Smooth muscle cell of the brain vasculature (primary cell): ENCODE measurements at places on chromosomes 6 and 20.

GRCh38 chr20:50446351-50447101 lies 63.7 kb upstream of the PTPN1 start:
- DNase-seq: no peak

GRCh38 chr20:61030130-61030529 lies 221.9 kb upstream of the CDH4 start:
- DNase-seq: no peak

GRCh38 chr6:170404036-170404435 lies 97.5 kb downstream of the FAM120B start:
- DNase-seq: no peak

GRCh38 chr6:132684272-132684671 lies 25.3 kb upstream of the TAAR1 start:
- no peak for DNase-seq

DNA sequence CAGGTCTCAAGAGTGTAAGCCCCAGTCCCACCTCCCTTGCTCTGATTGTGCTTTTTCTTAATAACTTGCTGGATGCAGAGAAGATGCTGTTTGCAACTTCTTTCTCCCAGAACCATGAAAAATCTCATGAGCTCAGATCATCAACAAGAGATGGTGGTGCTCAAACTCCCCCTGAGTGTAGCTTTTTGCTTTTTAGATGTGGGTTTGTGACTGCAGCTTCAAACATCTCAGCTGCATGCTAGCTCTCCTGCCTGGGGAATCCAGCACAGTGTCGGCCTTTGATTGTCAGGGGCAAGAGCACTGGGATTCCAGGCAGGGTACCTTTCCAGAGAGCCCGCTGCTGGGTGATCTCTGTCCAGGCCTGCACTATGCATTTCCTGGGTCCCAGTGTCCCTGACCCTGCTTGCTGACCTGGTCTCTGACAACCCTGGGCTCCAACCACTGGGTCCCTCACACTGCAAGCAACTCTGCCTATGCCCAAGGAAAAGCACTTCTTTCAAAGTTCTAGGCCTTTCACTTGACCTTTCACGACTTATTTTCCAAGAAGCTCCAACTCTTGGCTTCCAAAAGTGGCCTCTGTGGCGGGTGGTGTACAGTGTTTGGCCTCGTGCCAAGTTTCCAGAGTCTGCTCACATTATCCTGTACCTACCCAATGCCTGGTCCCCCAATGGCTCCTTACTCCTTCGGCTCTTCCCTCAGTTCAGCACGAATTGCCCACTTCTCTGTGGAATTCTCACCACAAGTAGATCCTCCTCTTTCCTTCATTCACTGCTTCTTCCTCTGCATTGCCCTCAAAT lies 69.7 kb upstream of the LY86 start:
- no peak for DNase-seq

DNA sequence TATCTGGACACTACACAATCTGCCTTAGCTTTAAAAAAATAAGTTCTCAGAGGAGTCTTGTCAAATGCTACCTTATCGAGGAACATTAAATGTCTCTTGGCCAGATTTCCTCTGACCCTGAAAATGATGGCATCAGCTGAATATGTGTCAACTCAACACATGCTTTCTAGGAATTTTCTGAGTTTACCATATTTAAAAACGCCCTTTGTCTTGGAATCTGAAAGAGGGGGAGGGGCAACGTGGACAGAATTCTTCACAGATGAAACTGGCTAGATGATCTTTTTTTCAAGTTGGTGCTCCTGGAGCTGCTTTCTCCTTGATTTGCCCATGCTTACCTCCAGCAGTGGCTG lies 5.1 kb downstream of the SOX4 start:
- no peak for DNase-seq

- no peak for DNase-seq
Observed at GRCh38 chr20:58303547-58303946, 6.0 kb upstream of the RAB22A start.

- no peak for DNase-seq
Observed at GRCh38 chr20:63178446-63178820, 37.5 kb downstream of the YTHDF1 start.

- DNase-seq: no peak
Observed at GRCh38 chr20:58557733-58558342, 42.6 kb upstream of the APCDD1L start.

GRCh38 chr6:168042426-168043192 lies 36.4 kb downstream of the FRMD1 start:
- no peak for DNase-seq

GRCh38 chr6:96925290-96925687 lies 761 bp downstream of the KLHL32 start:
- DNase-seq: no peak

DNA sequence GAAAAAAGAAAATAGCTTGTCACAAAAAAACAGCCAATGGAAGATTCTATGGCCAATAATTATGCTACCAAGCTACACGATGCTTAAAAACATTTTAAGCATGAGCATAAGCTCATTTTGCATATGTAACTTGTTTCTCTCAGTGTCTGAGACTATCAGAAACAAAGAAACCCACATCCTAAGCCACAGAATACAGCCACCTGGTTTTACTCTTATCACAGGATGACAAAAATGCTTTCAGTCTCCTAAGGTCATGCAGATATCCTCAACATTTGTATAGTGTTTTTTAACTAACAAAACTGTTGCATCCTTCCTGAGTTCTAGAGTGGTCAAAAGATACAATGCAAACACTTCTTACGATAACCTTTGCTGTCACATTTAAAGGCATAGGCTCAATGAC lies 172.1 kb upstream of the RUNX2 start:
- no peak for DNase-seq

DNA sequence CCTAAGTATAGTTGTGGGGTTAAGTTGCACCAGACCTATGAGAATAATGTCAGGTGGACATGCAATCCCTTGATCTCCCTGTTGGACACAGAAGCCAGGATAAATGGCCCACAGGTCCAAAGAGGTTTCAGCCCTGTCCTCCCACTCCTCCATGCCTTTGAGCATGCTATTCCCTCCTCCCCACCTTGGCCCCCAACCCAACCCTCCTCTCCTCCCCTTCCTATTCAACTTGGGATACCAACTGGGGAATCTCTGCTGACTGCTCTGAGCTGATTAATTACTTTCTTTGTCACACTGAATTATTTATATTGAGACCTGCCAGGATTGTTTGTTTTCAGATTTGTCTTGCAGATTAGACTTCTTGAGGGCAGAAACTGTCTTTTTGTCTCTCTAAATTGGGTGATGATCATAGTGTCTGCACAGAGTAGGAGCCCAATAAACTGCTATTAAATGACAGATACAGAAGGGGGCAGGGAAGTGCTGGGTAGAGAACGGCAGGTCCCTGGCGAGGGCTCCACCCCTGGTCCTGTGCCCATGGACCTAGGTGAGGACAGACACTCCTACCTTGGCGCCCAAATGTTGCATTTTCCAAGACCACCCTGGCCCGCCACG lies 120.9 kb downstream of the UNC5CL start:
- DNase-seq: no peak

DNA sequence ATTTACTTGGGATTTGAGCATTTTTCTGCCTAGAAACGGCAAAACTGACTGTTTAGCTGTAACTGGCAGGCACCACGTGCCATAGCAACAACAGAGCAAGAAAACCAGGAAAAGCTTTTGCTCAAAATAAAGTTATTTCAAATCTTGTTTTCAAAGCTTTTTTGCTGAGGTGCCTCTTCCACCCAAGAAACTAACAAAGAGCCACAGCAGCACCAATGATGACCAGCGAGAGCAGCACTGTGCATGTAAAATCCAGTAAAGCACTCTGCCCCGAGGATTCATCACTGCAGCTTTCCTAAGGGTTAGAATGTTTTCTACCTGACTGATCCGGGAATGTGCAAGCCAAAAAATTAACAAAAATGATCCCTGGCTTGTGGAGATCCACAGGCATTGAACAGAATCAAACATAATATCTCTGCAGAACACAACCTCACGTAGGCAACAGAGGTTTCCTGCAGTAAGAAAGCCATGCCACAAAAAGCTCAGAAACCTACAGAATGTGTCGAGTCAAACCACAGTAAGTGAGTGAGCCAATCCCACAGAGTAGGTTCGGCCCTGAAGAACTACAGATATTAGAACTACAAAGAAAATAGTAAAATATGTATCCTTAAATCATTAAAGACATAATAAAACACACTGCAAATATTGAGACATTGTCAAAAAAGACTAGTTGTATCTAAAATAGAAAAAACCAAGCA lies 7.4 kb upstream of the ULBP3 start:
- DNase-seq: no peak

DNA sequence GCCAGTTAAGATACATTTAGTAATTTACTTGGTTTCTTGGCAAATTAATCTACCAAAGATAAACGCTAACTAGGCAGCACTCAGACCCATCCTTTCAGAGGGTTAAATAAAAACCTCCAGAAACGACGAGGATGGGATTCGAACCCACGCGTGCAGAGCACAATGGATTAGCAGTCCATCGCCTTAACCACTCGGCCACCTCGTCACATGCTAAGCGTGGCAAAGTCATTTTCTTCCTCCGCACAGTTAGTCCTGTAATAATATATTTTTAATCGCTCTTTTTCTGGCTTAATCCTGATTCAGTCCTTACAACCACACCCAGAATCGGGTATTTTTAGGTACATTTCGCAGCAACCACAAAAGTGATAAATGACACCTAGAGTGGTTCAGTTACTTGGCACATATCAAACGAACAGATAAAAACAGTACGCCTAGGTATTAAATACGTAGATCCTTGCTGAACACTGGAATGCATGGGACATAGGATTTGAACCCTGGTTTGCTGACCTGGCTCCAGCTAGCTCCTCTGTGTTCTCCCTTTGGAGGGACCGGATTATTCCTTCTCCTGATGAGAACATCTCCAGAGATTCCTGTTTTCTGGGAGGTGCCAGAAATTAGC lies 71.6 kb downstream of the GPX5 start:
- no peak for DNase-seq

- no peak for DNase-seq
Observed at GRCh38 chr6:39698789-39699188, 26.4 kb downstream of the KIF6 start.

DNA sequence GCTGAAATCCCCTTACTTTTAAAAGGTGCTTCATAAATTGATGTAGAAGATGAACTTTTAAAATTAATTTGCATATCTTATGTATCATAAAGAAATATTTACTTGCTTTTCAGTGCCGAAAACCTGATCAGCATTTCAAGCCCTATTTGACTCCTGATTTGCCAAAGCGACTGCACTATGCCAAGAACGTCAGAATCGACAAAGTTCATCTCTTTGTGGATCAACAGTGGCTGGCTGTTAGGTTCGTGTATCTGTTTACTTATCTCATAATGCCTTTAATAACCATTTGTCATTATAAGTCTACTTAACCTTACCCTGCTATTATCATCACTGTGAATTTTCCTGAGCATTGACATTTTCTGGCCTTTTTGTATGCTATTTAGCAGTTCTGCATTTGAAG lies 7.8 kb downstream of the OR2A4 start:
- DNase-seq: no peak

DNA sequence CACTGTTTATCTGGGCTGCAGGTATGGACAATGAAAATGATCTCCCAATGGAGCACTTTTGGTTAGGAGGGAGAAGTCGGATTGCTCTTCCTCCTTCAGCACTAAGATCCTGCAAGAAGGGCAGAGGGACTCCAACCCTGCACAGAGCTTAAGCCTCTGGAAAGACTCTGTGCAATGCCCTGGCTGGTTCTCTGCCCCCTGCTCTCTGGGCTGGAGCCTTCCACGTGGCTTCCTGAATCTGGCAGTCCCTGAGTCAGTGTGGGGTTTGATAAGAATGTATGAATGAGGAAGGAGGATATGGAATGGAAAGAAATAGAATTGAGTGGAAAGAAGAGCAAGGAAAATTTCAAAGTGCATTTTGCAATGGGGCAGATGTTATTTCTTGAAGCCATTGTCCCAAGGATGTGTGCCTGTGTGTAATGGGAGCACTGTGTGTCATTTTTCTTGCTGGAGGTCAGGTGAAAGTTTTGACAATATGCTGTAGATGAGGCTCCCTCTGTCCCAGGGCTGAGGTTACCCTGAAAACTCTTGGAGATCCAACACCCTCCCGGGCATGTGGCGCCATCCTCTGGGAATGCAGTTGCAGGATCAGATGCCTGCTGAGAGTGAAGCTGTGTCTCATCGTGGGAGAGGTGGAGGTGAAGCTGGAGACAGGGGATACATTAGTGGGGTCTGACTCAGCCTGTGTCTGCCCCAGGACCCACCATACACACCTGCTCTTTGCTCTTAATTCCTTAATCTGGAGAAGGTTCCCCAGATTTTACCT lies 16.3 kb upstream of the CST9L start:
- no peak for DNase-seq

- DNase-seq: no peak
Observed at GRCh38 chr20:45039475-45039820, 61.5 kb downstream of the KCNS1 start.

GRCh38 chr6:111456208-111456607 lies 26.8 kb downstream of the REV3L start:
- DNase-seq: no peak

- no peak for DNase-seq
Observed at GRCh38 chr6:93307505-93308409, 111.6 kb downstream of the EPHA7 start.

- no peak for DNase-seq
Observed at GRCh38 chr6:68326762-68327161, 308.3 kb upstream of the ADGRB3 start.

GRCh38 chr6:157996918-157997702 lies 15.4 kb downstream of the SYNJ2 start:
- no peak for DNase-seq

DNA sequence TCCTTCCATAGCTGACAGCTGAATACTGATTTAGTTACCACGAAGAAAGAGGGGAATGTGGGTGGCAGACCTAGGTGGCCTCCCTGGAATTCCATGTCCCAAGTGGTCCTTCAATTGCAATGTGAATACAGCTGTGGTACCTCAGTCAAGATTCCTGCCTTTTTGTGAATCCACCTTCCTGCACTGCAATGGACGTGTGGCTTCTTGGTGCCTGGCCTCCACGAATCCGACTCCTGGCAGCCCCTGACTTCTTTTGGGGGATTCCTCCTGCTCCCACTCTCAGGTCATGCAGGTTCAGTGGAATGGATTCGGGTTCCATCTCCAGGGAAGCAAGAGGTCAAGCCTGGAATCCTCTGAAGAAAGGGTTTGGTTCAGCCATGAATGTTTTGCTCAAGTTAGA lies 117.8 kb downstream of the DACT2 start:
- no peak for DNase-seq

GRCh38 chr6:11747021-11747420 lies 31.6 kb downstream of the ADTRP start:
- DNase-seq: no peak

GRCh38 chr6:161109366-161109765 lies 117.8 kb downstream of the MAP3K4 start:
- no peak for DNase-seq

GRCh38 chr6:13697857-13698256 lies 13.8 kb downstream of the RANBP9 start:
- no peak for DNase-seq

- DNase-seq: no peak
Observed at GRCh38 chr6:131861381-131861780, 53.6 kb downstream of the ENPP1 start.

GRCh38 chr20:38426006-38426897 lies 8.9 kb downstream of the SNHG17 start:
- no peak for DNase-seq

DNA sequence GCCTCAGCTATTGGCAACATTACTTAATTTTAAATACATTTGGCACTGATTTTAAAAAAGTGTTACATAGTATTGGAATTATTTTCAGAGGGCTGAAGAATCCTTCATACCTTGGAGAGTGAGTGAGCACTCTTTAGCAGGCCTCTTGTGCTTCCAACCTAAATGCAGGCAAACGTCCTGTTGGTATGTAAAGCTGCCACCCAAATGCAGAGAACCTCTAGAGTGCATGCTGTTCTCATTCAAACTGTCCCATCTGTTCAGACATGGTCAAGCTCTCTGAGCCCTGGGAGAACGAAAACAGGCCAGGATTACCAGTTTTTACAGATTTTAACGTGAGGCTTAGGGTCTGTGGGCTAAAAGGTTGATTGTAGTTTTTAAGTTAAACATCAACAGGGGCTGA lies 378.0 kb upstream of the FLRT3 start:
- DNase-seq: no peak
